ENCODE measurements at places on chromosomes 11 and 22.

- DNase-seq, result no peak
These were observed 25.9 kb upstream of the LYVE1 start for GRCh38 chr11:10594407-10594806.

- no peak for DNase-seq
These were observed 21.1 kb downstream of the MIF start for GRCh38 chr22:23915290-23915689.

DNA sequence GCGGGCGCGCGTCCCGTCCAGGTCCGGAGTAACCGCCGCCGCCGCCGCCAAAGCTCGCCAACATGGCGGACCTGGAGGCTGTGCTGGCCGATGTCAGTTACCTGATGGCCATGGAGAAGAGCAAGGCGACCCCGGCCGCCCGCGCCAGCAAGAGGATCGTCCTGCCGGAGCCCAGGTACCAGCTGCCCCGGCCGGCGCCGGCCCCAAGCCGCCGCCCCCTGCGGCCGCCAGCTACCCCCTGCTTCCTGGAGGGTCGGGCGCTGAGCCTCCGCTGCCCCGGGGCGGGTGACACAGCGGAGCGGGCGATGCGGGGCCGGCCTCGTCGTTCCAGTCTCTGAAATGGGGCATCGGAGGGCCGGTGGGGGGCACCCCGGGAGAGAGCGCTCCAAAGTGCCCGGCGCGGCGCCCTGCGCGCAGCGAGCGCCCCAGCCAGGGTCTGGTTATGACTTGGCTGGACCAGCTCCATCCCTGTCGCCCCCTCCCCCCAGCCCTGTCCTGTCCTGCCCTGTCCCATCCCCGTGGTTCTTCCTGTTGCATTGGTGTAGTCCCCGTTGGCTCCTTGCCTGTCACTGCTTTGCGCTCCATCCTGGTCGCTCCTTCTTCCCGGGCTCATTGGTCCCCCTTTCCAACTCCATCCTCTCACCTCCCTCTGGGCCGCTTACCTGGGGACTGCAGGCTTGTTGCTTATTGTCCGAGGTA lies 653 bp downstream of the GRK3 start:
- no peak for DNase-seq

DNA sequence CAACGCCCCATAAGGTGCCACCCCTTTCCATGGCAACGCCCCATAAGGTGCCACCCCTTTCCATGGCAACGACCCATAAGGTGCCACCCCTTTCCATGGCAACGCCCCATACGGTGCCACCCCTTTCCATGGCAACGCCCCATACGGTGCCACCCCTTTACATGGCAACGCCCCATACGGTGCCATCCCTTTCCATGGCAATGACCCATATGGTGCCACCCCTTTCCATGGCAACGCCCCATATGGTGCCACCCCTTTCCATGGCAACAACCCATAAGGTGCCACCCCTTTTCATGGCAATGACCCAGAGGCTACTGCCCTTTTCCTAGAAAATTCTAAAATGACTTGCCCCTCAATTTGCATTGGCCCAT lies 72.1 kb downstream of the BRD1 start:
- DNase-seq, result no peak

- DNase-seq, result no peak
These were observed at the start of gene HOATZ for GRCh38 chr11:111514216-111515031. Gene HOATZ, plus strand, starts transcription at chr11:111514778. Its CDS starts 7 bp downstream, at chr11:111514785.

DNA sequence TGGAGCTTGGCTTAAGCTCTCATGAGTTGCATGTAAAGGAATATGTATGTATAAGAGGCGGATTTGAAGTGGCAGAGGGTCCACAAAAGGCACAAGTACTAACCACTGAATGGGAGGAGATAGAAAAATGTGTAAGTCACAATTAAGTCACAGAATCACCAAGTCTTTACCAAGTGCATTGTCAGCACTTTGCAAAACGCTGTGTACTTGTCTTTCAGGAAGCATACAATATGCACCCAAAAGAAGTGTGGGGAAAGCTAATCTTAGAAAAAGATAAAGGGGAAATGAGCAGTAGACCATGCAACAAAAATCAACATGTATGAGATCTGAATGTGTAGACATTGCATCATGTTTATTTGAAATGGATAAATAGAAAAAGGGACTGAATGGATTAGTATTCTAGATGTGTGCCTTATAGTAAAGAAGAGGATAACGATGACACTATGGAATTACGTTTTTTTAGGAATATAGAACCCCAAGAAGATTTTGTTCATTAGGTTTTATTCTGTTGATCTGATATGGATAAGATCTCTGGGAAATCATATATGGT lies 4.5 kb downstream of the CNTF start:
- DNase-seq, result no peak

DNA sequence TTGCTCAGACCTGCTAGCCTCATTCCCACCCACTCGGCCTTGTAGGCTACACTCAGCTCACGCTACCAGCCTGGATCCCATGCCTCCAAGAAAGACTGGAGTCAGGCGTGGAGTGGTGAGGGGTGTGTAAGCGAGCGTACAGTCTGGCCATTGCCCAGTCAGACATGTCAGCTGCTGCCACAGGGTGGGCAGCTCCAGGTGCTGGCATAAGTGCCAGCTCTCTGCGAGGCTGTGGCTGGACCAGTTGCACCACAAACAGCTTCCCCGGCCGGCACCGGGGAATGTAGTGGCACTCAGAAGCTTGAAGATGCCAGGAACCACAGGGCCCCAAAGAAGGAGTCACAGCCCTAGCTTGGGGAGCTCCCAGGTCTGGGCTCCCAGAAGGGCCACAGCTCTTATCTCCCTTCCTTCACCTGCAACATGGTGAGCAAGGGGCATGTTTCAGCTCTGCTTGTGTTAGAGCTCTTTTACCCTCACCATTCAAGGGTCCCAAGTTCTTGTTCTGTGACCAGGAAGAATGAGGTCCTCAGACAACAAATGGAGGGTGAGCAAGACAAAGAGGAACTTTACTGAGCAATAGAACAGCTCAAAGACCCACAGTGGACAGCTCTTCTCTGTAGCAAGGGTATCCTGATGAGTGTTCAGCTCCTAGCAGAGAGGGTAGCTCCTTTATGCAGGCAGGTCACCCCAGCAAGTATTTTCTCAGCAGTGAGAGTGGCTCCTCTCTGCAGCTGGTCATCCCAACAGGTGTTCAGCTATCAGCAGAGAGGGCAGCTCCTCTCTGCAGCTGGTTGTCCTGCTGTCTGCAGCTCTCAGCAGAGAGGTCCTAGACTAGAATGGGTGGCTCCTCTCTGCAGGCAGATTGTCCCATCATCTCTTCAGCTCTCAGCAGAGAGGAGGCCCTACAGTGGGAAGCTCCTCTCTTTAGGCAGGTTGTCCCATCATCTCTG lies 6.0 kb downstream of the SBF2 start:
- no peak for DNase-seq
